Stimulated activated CD8-positive, alpha-beta memory T cell treated with anti-CD3 and anti-CD28 coated beads, Interleukin-2, amount 100 ng/mL, for 48 hours (primary cell): ENCODE measurements at places on chromosomes 6 and 20.

GRCh38 chr6:112050429-112050828 lies 3.5 kb upstream of the CCN6 start:
- no peak for DNase-seq

DNA sequence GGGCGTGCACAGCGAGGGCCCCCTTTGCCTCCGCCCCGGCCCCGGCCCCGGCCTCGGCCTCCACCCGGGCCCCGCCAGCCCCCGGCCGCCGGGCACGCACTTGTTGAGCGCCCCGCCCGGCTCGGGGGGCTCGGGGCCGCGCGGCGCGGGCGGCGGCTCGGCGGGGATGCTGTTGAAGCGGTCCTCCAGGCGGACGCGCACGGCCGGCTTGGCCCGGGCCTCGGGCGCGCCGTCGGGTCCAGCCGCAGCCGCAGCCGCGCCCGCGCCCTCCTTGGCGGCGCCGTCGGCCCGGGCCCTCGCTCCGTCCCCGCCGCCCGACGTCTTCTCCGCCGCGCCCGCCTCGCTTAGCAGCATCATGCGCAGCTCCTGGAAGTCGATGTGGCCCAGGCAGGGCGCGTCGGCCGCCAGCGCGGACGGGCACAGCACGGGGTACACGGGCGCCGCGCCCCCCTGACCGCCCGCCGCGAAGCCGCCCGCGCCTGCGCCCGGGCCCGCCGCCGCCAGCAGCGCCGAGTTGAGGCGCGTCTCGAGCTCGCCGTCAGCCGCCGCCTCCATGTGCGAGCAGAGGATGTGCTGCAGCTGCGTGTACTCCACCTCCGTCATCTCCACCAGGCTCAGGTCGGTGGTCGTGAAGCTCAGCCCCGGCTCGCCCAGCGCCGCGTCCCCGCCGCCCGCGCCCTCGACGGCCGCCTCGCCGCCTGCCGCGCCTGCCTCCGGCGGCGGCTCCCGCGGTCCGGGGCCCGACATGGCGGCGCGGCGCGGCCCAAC lies 514 bp downstream of the TCFL5 start:
- no peak for DNase-seq

DNA sequence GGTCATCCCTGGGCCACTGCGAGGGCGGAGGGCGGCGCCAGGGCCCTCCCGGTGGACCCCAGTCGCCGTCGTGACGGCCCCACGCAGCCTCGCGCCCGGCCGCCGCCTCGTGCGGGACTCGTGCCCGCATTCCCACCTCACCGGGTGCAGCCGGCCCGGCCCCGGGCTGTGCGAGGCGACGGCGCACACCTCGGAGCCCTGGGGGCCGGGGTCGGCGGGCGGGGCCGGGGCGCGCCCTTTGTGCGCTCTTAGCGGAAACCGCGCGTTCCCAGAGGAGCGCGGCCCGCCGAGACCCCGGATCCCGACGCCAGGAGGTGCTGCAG lies 5.5 kb upstream of the DLL1 start:
- DNase-seq = no peak

DNA sequence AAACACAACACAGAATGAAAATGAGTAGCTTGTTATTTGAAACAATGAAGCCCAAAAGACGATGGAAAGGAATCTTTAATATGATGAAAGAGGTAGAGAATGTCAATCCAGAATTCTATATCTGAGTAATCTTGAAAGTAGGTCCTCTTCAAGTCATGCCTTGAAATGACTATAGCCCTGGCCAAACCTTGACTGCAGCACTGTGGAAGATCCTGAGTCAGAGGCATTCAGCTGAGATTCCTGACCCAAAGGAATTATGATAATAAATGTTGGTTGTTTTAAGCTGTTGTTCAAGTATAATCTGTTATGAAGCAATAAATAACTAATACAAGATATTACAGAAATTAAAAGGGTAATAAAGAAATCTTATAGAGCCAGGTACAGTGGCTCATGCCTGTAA lies 64.8 kb downstream of the IBTK start:
- DNase-seq = no peak

DNA sequence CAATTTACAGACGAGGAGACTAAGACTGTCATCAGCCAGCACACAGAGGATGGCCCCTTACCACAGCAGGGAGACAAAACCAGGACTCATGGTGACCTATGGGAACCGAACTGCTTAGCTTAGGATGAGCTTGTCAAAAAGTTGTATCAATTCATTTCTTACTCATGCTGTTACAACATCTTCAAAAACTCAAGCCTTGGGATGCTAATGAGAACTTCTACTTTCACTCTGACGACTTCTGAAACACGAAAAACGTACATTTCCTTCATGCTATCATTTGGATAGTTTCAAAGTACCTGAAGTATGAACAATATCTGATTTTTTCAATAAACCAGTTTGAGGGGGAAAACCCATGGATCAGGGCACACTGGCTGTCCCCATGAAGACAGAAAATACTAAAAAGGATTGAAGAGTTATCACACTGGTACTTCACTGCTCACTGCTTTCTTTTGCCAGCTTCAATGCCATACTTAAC lies 31.9 kb downstream of the HIVEP2 start:
- no peak for DNase-seq

- no peak for DNase-seq
Measured at GRCh38 chr20:16273812-16274555, 299.3 kb downstream of the KIF16B start.

GRCh38 chr20:42041000-42041565 lies 422.9 kb upstream of the CHD6 start:
- no peak for DNase-seq

DNA sequence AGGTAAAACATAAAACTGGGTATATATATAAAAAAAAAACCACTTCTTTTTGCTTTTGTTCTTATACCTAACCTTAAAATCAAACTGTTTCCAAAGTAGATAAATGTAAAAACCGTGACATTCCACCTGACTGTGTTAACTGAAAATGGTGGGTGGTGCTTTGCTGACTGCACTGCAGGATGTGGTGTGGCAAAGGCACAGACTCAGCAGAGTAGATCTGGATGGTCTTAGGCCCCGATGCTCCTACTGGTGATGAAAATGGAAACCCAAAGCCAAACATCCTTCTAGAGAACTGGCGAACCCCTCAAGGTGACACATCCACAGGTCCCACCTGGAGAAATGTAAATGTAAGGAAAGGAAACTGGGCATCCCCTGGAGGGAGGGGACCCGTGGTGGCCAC lies 8.9 kb downstream of the TGIF2 start:
- DNase-seq = no peak

- DNase-seq = no peak
Measured at GRCh38 chr20:2004171-2004570, 10.3 kb upstream of the PDYN start.

GRCh38 chr20:47784599-47785310 lies 526 bp downstream of the SULF2 start:
- DNase-seq = no peak

DNA sequence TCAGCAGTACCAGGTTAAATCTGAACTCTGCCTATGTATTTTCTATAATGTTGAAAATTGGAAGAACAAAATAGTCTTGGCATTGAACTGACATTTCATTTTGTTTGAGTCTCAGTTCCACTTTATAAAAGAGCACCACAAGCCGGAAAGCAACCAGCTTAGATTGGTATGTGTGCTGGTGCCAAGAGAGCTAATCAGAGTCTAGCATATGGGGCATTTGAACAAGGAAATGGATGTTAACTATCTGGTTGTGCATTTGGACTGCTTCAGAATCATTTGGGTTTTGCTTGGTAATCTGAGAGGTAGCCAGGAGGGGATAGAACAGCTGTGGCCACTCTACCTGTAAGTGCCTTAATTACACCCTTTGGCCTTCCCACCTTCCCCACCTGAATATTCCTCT lies 184.8 kb downstream of the GRIK2 start:
- DNase-seq = no peak

DNA sequence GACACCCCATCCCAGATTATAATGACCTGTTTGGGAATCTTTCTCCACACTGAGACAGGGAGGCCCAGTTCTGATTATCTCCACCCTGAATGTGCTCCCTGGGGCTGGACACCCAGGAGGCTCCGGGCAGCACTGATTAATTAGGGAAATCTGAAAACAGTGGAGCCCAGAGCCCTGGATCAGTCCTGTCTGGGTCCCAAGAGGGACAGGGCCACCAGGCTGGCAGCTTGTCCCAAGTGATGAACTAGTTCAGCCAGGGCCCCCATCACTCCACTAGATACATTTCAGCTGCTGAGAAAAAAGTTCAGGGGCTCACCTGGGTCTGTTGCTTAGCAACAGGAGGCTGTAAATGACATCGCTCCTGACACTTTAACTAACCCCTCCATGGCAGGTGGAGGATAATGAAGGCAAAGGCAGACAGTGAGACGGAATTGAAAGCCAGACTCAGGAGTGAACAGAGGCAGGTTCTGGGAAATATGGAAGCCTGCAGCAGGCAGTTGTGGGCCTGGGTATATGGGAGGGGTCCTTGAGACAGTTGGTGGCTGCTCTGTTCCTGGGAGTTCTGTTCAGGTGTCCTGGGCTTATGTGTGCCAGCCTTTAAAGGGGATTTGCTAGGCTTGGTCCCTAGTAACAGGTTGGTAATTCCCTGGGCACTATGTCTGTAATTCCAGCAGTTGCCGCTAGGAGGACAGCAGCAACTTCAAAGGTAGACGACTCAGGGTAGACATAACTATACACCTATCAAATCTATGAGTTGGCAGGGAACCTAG lies 78.3 kb upstream of the CTNNBL1 start:
- DNase-seq = peak; percentile 24

DNA sequence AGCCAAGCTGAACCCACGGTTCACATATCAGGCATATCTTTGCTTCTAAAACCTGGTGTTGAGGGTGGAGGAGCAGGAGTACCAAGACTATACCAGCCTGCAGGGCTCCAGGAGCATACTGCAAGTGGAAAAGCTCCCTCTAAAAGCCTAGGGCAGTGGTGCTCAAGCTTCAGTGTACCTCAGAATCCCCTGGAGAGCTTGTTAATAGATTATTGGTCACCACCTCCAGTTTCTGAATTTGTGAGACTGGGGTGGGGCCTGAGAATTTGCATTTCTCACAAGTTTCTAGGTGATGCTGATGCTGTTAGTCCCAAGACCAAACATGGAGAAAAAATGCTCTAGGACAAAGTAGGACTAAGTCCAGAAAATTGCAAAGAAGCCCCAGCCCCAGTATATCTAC lies 65.4 kb downstream of the FILIP1 start:
- no peak for DNase-seq

DNA sequence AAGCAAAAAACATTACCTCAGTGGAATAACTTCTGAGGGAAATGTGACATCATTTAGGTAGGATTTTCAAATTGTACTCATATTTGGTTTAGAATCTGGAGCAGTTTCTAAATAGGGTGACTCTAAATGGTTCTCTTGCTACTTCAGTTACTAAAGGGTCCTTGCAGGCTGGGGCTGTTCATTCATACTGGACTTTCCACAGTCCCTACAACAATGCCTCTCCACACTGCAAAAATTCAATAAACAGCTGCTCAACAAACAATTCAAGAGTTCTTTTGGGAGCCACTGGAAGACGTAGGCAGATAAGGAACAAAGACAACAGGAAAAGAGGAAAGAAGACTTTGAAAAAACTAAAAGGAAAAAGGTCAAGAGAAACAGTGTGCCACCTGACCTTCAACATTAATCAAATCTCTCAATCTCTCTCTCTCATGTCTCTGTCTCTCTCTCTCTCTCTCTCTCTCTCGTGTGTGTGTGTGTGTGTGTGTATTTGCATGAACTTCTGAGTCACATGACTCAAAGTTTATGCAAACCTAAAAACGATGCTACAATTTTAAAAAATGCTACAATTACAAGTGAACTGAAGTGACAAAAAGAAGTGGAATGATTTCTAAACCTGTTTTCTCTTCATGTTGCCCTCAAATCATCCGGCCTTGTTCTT lies 14.5 kb downstream of the NOL7 start:
- no peak for DNase-seq

- no peak for DNase-seq
Measured at GRCh38 chr20:1389703-1390580, 2.9 kb downstream of the FKBP1A start.

- no peak for DNase-seq
Measured at GRCh38 chr6:111410371-111410770, 72.6 kb downstream of the REV3L start.
